T1000 (cell line): ENCODE measurements at places on chromosomes 2 and 18.

DNA sequence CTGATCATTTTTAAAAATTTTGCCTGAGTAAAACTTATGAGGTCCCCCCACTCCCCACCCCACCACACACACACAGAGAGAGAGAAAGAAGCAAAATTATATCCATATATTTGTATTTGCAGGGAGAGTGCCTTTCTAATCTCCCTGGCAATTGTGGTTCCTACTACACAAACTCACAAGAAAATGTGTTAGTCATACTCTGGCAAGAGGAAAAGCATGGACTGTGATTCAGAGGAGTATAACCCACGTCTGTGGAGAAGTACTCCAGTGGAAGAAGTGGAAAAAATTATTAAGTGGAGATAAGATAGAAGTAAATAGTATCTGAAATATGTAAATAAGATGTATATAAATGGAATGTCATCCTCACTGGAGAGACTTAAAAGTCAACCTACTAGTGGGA, 114.0 kb downstream of the DSEL start:
- no peak for DNase-seq

GRCh38 chr18:31512203-31512764, 14.3 kb downstream of the DSG2 start:
- peak; percentile 32 for DNase-seq

DNA sequence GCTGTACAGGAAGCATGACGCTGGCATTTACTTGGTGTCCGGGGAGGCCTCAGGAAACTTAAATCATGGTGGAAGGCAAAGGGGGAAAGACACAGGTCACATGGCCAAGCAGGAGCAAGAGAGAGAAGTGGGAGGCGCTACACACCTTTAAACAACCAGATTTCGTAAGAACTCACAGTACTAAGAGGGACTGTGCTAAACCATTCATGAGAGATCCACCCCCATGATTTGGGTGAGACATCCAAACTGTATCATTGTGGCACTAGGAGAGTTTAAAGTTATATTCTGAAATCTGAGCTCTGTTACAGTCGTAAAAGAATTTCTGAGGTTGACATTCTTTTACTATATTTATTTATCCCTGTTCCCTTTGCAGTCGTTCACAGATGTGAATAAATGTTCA, 116.6 kb downstream of the ICA1L start:
- DNase-seq: no peak

DNA sequence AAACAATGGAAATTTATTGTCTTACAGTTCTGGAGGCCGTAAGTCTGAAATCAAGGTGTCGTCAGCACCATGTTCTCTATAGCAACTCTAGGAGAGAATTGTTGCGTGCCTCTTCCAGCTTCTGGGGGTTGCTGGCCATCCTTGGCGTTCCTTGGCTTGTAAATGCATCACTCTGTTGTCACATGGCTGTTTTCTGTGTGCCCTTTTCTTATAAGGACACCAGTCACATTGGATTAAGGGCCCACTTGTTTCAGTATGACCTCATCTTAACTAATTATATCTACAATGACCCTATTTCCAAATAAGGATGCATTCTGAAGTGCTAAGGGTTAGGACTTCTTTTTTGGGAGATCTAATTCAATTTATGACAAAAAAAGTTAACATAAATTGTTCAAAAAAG, 1.4 kb upstream of the PLEK start:
- no peak for DNase-seq

DNA sequence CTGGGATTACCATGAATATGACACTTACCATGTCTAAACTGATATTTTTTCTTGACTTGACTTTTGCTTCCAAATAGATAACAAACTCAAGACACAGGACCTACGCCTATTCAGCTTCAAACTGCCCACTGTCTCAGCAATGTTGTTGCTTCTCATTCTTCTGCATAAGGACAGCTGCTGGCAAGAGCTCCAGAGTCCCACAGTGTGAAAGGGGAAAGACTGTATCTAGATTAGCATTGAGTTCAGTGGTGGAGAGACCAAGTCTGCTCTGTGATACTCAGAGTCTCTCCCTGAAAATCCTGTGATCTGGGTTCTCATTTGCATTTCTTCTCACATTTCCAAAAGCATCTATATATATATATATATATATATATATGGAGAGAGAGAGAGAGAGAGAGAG, 247.9 kb upstream of the NT5C1B start:
- DNase-seq: no peak
